Keratinocyte (primary cell): ENCODE measurements at places on chromosomes 12 and 14. TPM values are rescaled to one million over a fixed set of nuclear protein-coding genes. Genes with fewer than 3 reads are reported as not detected.

GRCh38 chr14:95225251-95225887 lies 68.0 kb upstream of the DICER1 start:
- H3K4me3 ChIP-seq = no peak overlapping the region
- no peaks in the 10 kb centered on the region for H3K4me1 ChIP-seq
- no peaks in the 10 kb centered on the region for H3K27me3 ChIP-seq
- DNase-seq = no peak

GRCh38 chr14:86604561-86604960 lies 1074.6 kb downstream of the FLRT2 start:
- H3K27me3 ChIP-seq = no peaks in the 10 kb centered on the region
- no peaks in the 10 kb centered on the region for H3K36me3 ChIP-seq
- no peaks in the 10 kb centered on the region for H3K4me1 ChIP-seq
- no peak overlapping the region for H3K4me3 ChIP-seq
- no peak for DNase-seq

- peak overlapping the region; percentile 91 for H3K27ac ChIP-seq
- H3K27me3 ChIP-seq = no peaks in the 10 kb centered on the region
- no peak overlapping the region for H3K4me3 ChIP-seq
- peaks cover 39% of the 10 kb centered on the region for H3K4me1 ChIP-seq
- no peaks in the 10 kb centered on the region for H3K36me3 ChIP-seq
- DNase-seq = no peak
Measured at GRCh38 chr12:10361084-10361483, 28.8 kb downstream of the KLRK1 start.

GRCh38 chr14:67514203-67514607 lies 18.9 kb upstream of the PLEKHH1 start:
- H3K27me3 ChIP-seq = peaks cover 7% of the 10 kb centered on the region
- peaks cover 9% of the 10 kb centered on the region for H3K4me1 ChIP-seq
- H3K27ac ChIP-seq = no peak overlapping the region
- no peaks in the 10 kb centered on the region for H3K36me3 ChIP-seq
- peak overlapping the region; percentile 76 for H3K4me3 ChIP-seq

DNA sequence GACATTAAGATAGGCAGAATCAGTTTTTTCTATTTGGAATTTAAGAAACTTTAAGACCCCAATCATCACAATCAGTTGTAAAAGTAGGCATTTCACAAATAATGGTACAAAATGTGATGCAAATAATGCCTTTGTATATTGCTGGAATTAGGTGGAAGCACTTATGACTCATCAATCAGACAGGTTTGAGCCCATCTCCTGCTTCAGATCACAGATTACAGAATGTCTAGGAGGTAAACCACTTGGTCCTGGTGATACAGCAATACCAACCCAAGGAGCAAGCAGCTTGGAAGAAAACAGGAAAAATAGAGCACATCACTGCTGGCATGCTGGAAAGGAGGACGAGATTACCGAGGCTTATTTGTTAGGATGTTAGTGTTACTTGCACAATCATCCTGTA lies 57.6 kb downstream of the C12orf56 start:
- no peaks in the 10 kb centered on the region for H3K27me3 ChIP-seq
- DNase-seq = peak; percentile 19
- peaks cover 10% of the 10 kb centered on the region for H3K4me1 ChIP-seq
- H3K36me3 ChIP-seq = no peaks in the 10 kb centered on the region
- no peak overlapping the region for H3K4me3 ChIP-seq

GRCh38 chr12:132500142-132500855 lies 10.3 kb downstream of the FBRSL1 start:
- no peak for DNase-seq
- no peaks in the 10 kb centered on the region for H3K4me1 ChIP-seq
- no peaks in the 10 kb centered on the region for H3K27me3 ChIP-seq
- no peaks in the 10 kb centered on the region for H3K36me3 ChIP-seq

GRCh38 chr12:38515912-38516311 lies 199.3 kb downstream of the ALG10B start:
- H3K4me3 ChIP-seq = no peak overlapping the region
- H3K36me3 ChIP-seq = no peaks in the 10 kb centered on the region
- H3K4me1 ChIP-seq = no peaks in the 10 kb centered on the region
- no peaks in the 10 kb centered on the region for H3K27me3 ChIP-seq
- DNase-seq = no peak
- H3K27ac ChIP-seq = no peak overlapping the region

DNA sequence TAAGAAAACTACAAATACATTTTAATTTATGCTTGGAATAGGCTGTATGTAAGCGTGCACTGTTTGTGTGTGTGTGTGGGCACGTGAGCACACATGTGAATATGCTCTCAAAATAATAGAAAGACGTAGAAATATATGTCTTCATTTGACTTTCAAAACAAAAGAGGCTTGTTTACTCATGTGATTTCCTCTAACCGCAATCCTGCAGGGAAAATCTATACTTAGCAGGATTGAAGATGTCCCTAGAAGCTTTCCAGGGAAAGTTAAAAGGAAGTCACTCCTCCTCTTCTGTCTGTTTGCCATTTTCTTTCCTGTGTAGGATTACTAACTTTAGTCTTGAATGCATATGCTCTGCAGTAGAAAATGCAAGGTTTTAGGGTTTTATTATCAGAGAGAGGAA lies 404.7 kb downstream of the MDGA2 start:
- no peaks in the 10 kb centered on the region for H3K4me1 ChIP-seq
- no peak overlapping the region for H3K4me3 ChIP-seq
- no peaks in the 10 kb centered on the region for H3K27me3 ChIP-seq
- DNase-seq = no peak
- H3K27ac ChIP-seq = no peak overlapping the region
- H3K36me3 ChIP-seq = no peaks in the 10 kb centered on the region

DNA sequence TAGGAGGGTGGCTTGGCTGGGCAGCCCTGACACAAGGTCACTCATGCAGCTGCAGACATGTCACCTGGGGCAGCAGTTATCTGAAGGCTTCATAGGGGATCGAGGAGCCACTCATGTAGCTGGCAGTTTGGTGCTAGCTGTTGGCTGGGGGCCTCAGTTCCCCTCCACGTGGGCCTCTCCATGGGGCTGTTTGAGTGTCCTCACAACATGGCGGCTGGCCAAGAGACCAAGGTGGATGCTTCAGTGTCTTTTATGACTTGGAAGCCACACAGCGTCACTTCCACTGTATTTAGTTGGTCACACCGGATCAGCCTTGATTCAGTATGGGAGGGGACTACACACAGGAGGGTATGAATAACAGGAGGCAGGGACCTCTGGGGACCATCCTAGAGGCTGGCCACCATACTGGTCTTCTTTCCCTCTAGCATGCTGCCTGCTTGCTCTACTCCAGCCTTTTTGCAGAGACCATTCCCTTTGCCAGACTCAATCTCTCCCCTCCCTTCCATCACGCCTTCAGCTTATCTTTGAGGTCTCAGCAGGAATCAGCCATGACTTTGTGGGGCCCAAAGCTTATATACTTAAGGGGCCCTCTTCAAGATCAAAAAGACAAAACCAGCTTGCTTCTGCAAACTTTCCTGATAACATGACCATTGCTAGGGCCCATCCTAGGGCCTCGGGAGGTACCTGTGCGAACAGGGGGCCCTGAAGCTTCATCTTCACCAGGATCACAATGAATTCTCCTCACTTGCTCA lies 53.4 kb downstream of the RPH3A start:
- no peak overlapping the region for H3K27ac ChIP-seq
- H3K4me1 ChIP-seq = peaks cover 6% of the 10 kb centered on the region
- H3K4me3 ChIP-seq = no peak overlapping the region
- H3K36me3 ChIP-seq = no peaks in the 10 kb centered on the region
- H3K27me3 ChIP-seq = peaks cover 13% of the 10 kb centered on the region
- no peak for DNase-seq

DNA sequence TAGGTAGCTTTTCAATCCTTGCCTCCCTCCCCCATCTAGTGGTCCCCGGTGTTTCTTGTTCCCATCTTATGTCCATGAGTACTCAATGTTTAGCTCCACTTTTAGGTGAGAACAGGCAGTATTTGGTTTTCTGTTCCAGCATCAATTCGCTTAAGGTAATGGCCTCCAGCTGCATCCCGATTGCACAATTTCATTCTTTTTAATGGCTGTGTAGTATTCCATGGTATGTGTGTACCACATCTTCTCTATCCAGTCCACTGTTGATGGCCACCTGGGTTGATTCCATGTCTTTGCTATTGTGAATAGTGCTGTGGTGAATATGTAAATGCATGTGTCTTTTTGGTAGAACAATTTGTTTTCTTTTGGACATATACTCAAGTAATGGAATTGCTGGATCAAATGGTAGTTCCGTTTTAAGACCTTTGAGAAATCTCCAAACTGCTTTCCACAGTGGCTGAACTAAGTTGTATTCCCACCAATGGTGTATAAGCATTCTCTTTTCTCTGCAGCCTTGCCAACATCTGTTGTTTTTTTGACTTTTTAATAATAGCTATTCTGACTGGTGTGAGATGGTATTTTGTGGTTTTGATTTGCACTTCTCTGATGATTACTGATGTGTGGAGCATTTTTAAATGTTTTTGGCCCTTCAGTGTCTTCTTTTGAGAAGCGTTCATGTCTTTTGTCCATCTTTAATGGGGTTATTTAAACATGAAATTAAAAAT lies 34.2 kb upstream of the ASPG start:
- H3K4me1 ChIP-seq = no peaks in the 10 kb centered on the region
- H3K4me3 ChIP-seq = no peak overlapping the region
- peaks cover 5% of the 10 kb centered on the region for H3K27me3 ChIP-seq
- H3K36me3 ChIP-seq = no peaks in the 10 kb centered on the region
- no peak overlapping the region for H3K27ac ChIP-seq
- DNase-seq = no peak

GRCh38 chr14:51933191-51933590 lies 56.2 kb upstream of the RTRAF start:
- H3K27ac ChIP-seq = no peak overlapping the region
- peaks cover 12% of the 10 kb centered on the region for H3K4me1 ChIP-seq
- H3K27me3 ChIP-seq = peaks cover 3% of the 10 kb centered on the region
- DNase-seq = no peak
- no peak overlapping the region for H3K4me3 ChIP-seq

- no peaks in the 10 kb centered on the region for H3K27me3 ChIP-seq
- no peaks in the 10 kb centered on the region for H3K36me3 ChIP-seq
- peaks cover 17% of the 10 kb centered on the region for H3K4me1 ChIP-seq
- no peak overlapping the region for H3K4me3 ChIP-seq
- no peak overlapping the region for H3K27ac ChIP-seq
Measured at GRCh38 chr14:85333313-85333712, 196.6 kb upstream of the FLRT2 start.

- no peaks in the 10 kb centered on the region for H3K27me3 ChIP-seq
- DNase-seq = no peak
- H3K4me1 ChIP-seq = no peaks in the 10 kb centered on the region
- no peak overlapping the region for H3K27ac ChIP-seq
- H3K36me3 ChIP-seq = no peaks in the 10 kb centered on the region
Measured at GRCh38 chr12:41917938-41918341, 226.7 kb downstream of the GXYLT1 start.

- H3K27ac ChIP-seq = no peak overlapping the region
- H3K36me3 ChIP-seq = no peaks in the 10 kb centered on the region
- no peaks in the 10 kb centered on the region for H3K27me3 ChIP-seq
- no peak for DNase-seq
- H3K4me3 ChIP-seq = no peak overlapping the region
Measured at GRCh38 chr12:64383675-64384074, 6.9 kb downstream of the C12orf56 start.

- H3K27ac ChIP-seq = no peak overlapping the region
- no peak for DNase-seq
- no peak overlapping the region for H3K4me3 ChIP-seq
- no peaks in the 10 kb centered on the region for H3K4me1 ChIP-seq
- no peaks in the 10 kb centered on the region for H3K36me3 ChIP-seq
Measured at GRCh38 chr12:132444283-132444682, 45.7 kb upstream of the FBRSL1 start.

DNA sequence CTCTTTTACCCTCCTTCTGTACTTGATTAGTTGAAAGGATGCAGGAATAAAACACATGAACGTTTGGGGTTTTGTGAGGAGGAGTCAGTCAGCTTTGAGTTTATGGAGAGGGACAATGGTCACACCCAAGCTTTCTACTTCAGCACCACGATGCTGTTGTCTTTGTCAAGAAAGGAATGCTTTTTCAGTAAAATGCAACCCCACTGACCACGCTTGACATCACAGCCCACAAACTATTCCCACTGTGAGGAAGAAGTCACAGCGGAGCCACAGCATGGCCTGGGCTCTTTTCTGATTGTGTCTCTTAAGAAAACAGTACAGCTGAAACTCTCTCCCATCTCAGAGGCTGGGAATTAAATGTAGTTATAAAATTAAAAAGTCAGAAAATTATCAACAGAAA lies 135.2 kb downstream of the APAF1 start:
- H3K27ac ChIP-seq = no peak overlapping the region
- no peak for DNase-seq
- H3K27me3 ChIP-seq = no peaks in the 10 kb centered on the region

DNA sequence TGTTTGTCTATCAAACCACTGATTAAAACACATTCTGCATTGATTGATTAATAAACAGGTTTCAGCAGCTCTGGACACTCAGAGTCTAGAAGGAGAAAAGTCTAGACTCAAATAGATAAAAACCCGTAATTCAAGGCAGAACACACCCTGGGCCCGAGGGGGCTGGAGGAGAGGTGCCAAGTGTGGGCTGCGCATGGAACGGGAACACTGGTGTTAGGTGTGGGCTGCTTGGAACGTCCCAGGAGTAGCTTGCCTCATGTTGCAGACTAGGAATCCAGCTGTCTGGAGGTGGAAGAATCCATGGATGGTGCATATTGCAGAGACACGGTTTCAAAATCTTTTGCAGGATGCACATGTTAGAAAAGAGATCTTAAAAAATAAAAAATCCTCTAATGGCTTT lies 223.0 kb downstream of the APAF1 start:
- H3K36me3 ChIP-seq = no peaks in the 10 kb centered on the region
- DNase-seq = no peak
- no peak overlapping the region for H3K27ac ChIP-seq
- no peak overlapping the region for H3K4me3 ChIP-seq

DNA sequence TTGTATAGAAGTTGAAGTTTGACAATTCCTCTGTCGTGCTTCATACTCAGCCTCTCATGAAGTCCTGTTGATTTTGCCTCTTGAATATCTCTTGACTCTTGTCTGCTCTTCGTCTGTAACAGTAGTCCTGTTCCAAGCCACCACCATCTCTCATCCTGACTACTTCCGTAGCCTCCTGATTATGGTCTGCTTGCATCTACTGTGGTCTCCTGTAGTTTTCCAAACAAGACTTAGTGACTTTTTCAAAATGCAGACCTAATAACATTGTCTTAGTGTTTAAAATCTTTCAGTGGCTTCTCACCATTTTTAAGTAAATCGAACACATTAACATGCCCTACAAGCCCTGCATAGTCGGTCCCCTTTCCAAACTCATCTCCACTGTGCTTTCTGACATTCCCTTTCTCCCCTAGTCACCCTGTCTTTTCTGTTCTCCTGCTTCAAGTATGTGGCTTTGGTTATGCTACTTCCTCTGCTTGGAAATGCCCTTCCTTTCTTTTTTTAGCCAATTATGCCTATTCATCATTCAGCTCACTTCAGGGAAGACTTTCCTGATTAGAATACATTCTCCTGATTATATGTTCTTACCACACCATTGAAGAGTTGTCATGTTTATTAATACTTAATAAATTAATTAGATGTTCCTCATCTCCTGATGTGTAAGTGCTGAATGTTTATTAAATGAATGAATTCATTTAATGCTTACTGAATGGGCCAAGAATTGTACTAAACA lies 2.0 kb downstream of the SCYL2 start:
- H3K36me3 ChIP-seq = no peaks in the 10 kb centered on the region
- H3K4me3 ChIP-seq = peak overlapping the region; percentile 83
- DNase-seq = no peak
- peak overlapping the region; percentile 3 for H3K27ac ChIP-seq
- peaks cover 16% of the 10 kb centered on the region for H3K4me1 ChIP-seq

GRCh38 chr14:99401621-99402284 lies 78.9 kb downstream of the SETD3 start:
- H3K4me1 ChIP-seq = no peaks in the 10 kb centered on the region
- no peak for DNase-seq
- H3K27me3 ChIP-seq = no peaks in the 10 kb centered on the region
- H3K36me3 ChIP-seq = peaks cover 20% of the 10 kb centered on the region
- H3K27ac ChIP-seq = no peak overlapping the region

HCAR2 gene
- 8.8 to 30.1 TPM (median 18.3 TPM) in 3 replicates for polyA plus RNA-seq

ZNF268 gene
- polyA plus RNA-seq = 9.4 to 12.4 TPM (median 11.3 TPM) in 3 replicates

ZFP36L1 gene
- 66.9 to 142 TPM (median 85.2 TPM) in 3 replicates for polyA plus RNA-seq

CLEC1B gene
- not detected in 3 replicates for polyA plus RNA-seq

BRMS1L gene
- polyA plus RNA-seq = 5.9 to 12.0 TPM (median 6.4 TPM) in 3 replicates
